Fibroblast of lung (primary cell): ENCODE measurements at places on chromosomes 3 and 15. TPM values are rescaled to one million over a fixed set of nuclear protein-coding genes. Genes with fewer than 3 reads are reported as not detected.

Gene COL6A5
- under 0.01 and 0.66 TPM in 2 replicates for total RNA-seq

Gene SLC28A2
- total RNA-seq, result not detected in 2 replicates

Gene DAZL
- total RNA-seq, result not detected in 2 replicates

Gene GABRA5
- not detected in 2 replicates for total RNA-seq

Gene TMEM212
- not detected in 2 replicates for total RNA-seq

Gene ATP8B4
- total RNA-seq, result 7.4 and 19.5 TPM in 2 replicates

Gene GOLGA8J
- under 0.01 TPM in 1 of 2 replicates, not detected in the other for total RNA-seq

Gene C2CD4A
- total RNA-seq, result not detected in 2 replicates

Gene SLC2A2
- total RNA-seq, result not detected in 2 replicates

Gene SKOR1
- total RNA-seq, result under 0.01 and 0.17 TPM in 2 replicates
